ENCODE measurements at places on chromosomes 3 and 15.

GRCh38 chr3:188421151-188421821, 267.3 kb downstream of the LPP start:
- no peak for DNase-seq

DNA sequence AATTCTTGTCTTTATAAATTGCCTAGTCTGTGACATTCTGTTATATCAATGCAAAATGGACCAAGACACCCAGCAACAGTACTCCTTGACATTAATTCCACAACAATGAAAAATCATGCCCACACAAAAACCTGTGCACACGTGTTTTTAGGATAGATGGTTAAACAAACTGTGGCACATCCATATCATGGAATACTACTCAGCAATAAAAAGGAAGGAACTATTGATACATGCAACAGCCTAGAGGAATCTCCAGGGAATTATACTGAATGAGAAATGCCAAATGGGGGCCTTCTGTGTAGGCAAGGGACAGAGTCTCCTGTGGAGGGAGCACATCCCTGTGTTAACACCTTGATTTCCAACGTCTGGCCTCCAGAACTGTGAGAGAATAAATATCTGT, 388.5 kb downstream of the MAGI1 start:
- no peak for DNase-seq

GRCh38 chr15:55649058-55649423, 60.9 kb upstream of the PYGO1 start:
- no peak for DNase-seq

- no peak for DNase-seq
Observed at GRCh38 chr3:193564012-193564411, 9.3 kb upstream of the ATP13A4 start.

GRCh38 chr15:60511351-60512031, 32.5 kb upstream of the ICE2 start:
- DNase-seq = no peak

- DNase-seq = no peak
Observed at GRCh38 chr15:40955930-40956540, 2.8 kb downstream of the CHAC1 start.

DNA sequence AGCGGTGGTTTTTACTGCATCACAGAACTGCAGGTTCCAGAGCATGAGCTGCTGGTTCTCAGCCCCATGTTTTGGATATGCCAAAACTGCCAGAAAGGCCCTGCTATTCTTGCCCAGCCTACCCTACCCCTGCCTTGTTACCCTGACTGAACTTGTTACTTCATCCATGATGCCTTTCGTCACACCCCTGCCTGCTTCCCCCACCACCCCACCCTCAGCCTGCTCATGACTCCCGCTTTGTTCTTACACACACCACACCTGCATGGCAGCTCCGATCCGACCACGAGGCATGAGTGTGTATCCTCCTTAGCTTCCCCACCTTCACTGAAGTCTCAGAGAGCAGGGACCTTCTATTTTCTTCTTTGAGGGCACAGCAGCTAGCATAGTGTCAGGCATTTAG, 5.1 kb upstream of the TM4SF1 start:
- no peak for DNase-seq

DNA sequence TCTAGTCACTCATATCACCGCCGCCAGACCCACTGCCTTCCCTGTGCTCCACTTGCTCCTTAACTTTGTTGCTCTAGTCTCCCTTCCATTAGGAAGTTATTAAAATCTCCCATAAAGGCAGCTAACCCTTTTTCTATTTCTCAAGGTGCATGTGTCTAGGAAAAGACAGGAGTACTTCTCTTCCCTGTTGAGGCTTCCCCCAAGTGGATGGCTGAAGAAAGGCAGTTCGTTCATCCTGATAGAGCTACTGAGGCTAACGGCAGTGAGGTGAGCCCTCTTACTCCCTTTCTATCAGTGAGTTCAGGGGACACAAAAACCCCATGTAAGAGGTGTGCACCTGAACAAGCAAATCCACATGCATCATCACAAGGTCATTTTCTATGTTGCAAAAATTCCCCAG, 397.8 kb downstream of the IGSF11 start:
- DNase-seq = no peak

DNA sequence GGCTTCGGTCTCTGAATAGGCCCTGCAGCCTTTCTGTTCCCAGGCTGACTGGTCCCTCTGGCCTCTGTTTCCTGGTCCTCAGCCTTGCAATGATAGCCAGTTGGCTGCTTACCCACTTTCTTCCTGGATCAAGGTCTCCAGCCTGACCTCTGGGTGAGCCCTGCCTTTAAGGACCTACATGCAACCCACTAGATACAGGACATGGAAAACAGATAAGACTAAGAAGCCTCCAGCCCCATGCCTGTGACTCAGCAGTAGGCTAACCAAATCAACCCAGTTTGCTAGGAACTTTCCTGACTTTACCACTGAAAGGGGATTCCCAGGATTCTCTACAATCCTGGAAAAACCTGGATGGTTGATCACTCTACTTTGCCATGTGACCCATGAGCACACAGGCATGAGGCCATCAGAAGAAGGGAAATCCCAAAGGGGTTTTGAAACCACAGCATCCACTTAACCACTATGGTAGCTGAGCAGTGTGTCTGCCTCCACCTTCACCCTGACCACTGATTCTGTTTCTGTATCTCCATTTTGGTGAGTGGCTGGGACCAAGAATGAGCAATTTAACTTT, 188.1 kb downstream of the CHST2 start:
- no peak for DNase-seq

DNA sequence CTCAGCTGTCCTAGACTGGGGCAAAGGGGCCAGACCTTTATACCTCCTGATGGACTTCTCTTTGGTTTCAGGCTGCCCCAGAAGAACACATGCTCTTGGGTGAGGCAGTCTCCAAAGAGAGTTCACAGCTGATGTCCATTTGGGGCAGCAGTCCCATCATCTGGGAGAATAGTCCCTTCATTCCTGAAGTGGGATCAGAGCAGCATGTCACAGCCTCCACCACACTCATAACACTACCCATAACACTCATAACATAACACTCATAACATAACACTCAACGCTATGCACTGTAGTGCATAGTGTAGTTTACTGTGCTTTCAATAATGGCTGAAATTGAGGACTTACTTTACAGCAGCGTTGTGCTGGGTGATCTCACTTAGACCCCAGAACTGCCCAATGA, 36.7 kb upstream of the PLCL2 start:
- DNase-seq = no peak

- no peak for DNase-seq
Observed at GRCh38 chr3:148146947-148147826, 550.5 kb upstream of the AGTR1 start.

GRCh38 chr3:150005243-150006112, 34.8 kb upstream of the PFN2 start:
- no peak for DNase-seq

DNA sequence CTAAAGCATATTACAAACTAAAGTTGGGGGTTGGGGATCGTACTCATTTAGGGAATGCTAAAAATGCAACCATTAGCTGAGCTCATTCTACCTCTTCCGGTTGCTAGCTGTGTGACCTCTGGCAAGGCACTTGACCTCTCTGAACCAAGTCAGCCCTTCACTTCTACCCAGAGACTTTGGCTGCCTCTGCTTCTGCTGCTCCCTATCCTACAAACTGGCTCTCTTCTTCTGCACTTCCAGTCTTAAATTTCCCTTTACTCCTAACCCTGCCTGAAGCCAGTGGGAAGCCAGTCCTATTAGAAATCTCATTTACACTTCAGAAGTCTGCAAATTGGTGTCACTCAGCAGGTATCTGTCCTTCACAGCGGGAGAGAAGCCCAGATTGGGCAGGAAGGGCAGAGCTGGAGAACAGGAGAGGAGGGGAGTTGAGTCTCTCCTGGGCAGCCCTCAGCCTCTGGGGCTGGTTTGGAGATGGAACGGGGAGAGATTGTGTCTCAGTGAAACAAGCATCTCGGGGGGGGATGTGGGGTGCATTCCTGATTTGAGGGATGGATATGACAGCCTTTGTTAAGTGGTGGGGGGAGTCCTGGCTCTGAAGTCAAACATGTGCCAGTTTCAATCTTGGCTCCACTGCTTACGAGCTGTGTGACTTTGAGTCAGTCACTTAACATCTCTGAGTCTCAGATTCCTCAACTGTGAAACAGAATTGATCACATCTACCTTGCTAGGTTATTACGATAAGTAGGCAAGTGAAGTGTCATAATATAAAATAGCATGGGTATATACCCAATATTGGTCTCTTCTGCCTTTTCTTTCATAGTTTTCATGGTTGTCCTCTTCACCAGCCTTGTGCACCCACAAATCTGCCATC, 7.8 kb upstream of the AEN start:
- no peak for DNase-seq

DNA sequence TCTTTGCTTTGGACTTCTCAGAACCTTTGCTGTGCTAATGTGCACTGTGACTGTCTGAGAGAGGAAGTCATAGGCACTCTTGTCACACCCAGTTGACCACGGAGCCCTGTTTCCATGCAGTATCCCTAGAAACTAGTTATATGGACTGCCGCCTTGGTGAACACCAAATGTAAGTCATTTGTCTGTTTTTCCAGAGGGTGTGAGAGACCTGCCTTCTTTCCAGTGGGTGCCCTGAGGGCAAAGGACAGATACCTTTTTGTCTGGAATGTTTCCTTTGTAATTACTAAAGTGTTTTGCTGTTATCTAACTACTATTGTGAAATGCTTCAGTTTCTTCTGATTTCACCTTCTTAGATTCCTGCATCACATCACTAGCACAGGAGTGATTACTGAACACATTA, 91.8 kb downstream of the LARS2 start:
- no peak for DNase-seq

DNA sequence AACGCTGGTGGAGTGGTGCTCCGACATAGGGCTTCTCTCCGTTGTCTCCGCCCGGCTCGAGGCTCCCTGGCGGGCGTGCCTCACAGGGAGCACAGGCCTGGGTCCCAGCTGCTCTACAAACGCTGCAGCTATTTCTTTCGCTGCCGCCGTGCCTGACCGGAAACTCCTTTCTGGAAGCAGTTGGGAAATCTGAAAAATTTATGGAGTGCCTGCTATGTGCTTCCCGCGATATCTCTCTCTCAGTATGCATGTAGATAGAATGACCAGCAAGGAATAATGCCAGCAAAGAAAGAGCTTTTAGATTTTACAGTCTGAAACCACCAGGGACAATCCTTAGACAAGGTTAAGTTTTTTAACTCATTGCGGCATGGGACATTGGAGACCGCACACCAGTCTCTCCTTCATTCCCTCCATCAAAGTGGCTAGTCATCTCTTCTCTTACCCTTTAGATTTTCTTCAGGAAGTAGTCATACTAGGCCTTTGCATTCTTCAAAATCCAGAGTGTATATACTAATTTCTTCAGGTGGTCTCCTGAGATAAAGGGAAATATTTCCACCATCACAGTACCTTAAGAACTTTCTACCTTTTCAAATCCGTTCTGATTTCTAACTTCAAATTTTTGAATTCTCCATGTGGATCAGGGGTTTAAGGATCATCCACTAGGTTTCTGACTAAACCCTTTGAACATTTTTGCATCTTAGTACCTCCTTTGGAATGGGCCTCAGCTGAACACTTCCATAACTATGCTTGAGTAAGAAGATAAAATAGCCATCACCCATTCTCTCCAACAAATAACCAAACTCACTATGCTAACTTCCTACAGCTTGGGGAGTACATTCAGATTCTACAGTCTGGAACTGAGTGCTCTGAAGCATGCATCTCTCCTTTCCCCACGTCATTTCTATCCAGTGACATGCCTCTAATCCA, 1.1 kb upstream of the NPHP3 start:
- no peak for DNase-seq

- DNase-seq = no peak
Observed at GRCh38 chr3:25910997-25911396, 121.1 kb downstream of the OXSM start.

GRCh38 chr3:45610119-45610518, 15.6 kb downstream of the LIMD1 start:
- DNase-seq = no peak

GRCh38 chr3:70840106-70840870, 527.9 kb upstream of the MDFIC2 start:
- DNase-seq = no peak

DNA sequence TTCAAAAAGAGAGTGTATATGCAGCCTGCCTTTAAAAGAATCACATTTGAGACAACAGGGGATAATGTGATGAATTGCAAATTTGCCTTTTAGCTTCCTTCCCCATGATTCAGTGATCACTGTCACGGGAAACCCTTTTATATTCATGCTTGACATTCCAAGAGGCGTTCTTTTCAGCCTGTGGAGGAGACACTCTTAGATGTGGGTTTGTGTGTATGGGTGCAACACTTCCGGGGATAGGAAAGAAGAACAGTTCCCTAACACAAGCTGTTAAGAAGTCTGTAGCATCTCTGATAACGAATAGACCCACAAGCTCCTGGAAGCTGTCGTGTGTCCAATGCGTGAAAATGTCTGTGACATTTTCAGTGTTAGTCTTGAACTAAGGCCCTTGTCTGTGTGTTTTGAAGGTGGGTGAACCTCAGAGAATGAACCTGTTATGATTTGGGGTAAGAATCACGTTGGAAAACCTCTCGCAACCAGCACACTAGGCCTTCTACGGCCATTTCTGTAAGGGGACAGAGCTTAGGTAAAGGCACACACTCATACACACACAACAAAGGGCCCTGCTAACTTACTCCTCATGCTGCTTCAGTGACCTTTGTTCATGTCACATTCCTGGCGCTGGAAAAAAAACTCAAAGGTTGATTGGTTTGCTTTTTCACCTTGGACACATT, 229.2 kb upstream of the ST8SIA2 start:
- DNase-seq = no peak

GRCh38 chr3:131730581-131730980, 227.8 kb upstream of the MRPL3 start:
- DNase-seq = no peak

- DNase-seq = no peak
Observed at GRCh38 chr3:159734681-159735080, 254.0 kb upstream of the IL12A start.

DNA sequence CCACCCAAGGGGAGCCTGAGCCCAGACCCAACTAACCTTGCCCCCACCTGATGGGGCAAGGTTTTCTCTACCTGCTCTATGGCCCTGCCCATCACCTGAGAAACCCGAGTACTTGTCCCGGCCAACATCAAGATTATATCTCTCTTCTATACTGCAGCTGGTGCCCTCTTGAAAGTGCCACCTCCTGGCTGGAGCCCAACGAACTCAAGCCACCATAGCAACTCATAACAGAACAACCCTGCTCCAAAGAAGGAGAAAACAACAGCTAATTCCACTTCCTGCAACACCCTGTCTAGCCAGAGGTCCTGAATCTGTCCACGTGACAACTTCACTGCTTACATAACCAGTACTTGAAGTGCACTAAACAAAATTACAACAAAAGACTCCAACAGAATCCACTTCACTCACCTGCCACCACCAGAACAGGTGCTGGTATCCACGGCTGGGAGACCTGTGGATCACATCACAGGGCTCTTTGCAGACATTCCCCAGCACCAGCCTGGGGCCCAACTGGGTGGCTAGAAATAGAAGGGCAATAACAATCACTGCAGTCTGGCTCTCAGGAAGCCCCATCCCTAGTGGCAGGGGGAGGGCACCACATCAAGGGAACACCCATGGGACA, 49.2 kb downstream of the PIERCE2 start:
- DNase-seq = no peak

GRCh38 chr3:79767905-79768267, at the start of gene ROBO1:
Gene ROBO1 (minus strand): TSS chr3:79767998.
- no peak for DNase-seq

GRCh38 chr3:179666030-179666429, 13.2 kb downstream of the USP13 start:
- no peak for DNase-seq

All from activated CD4-positive, CD25-positive, alpha-beta regulatory T cell (primary cell).